ENCODE measurements at places on chromosomes 1 and 21. TPM values are rescaled to one million over a fixed set of nuclear protein-coding genes. Genes with fewer than 3 reads are reported as not detected.

SLC5A9 gene
- total RNA-seq = 0.35 TPM

NHLH1 gene
- total RNA-seq = not detected

TCHH gene
- 0.05 TPM for total RNA-seq

PGBD5 gene
- total RNA-seq = 0.15 TPM

Data from gastroesophageal sphincter (tissue), 4 donors.